ENCODE measurements at places on chromosomes 1 and 21.

DNA sequence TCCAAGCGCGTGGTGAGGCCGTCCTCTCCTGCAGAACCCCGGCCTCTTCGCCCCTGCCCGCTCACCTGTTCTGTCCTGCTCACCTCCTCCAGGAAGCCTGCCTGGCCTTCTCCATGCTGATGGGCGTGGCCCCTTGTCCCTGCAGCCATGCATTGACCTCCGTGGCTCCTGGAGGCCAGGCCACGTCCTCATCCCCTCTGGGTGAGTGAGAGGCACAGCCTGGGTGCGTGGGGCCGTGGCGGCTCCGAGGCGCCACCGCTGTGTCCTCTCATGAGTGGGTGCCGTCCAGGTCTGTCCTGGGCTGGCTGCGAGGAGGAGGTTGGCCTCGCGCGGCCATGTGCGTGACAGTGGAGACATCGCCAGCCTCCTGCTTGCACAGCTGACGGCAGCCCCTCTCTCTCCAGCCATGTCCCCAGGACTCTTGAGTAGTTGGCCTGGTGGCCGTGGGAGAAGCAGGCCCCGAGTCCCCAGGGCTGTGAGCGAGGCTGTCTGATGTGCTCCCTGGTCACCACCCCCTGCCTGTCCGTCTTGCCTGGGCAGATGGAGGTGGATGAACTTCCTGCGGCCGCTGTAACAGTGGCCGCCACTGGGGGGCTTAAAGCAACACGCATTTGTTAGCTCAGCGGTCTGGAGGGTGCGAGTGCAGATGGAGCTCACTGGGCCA, 58.1 kb downstream of the PRKCZ start:
- no peaks in the 10 kb centered on the region for H3K4me1 ChIP-seq
- H3K27ac ChIP-seq, result no peak overlapping the region
- no peaks in the 10 kb centered on the region for H3K36me3 ChIP-seq
- H3K4me3 ChIP-seq, result no peak overlapping the region
- H3K27me3 ChIP-seq, result peaks cover 3% of the 10 kb centered on the region

GRCh38 chr1:178151831-178152230, 57.9 kb downstream of the RASAL2 start:
- H3K36me3 ChIP-seq, result no peaks in the 10 kb centered on the region
- peaks cover 9% of the 10 kb centered on the region for H3K4me1 ChIP-seq
- peak overlapping the region; percentile 46 for H3K27ac ChIP-seq
- no peak for DNase-seq
- H3K4me3 ChIP-seq, result no peak overlapping the region
- peaks cover 3% of the 10 kb centered on the region for H3K27me3 ChIP-seq

DNA sequence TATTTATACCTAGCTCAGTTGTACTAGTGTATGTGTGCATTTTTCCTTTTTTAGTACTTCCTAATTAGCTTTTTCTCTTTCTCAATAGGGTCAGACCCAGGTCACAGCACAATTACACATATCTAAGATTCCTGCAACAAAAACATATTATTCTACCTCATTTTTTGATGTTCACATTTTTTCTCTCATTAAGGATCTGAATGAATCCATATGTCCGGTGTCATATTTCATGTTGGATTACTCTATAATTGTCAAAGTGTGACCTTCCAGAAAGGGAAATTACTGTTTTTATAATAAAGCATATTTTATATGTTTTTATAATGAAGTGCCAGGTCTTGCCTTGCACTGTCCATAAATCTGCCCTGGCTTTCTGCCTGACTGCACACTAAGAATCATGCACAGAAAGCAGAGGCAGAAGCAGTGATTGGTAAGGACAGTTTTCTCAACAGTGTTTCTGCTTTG, 143.7 kb downstream of the KCNT2 start:
- no peak overlapping the region for H3K4me3 ChIP-seq
- no peaks in the 10 kb centered on the region for H3K36me3 ChIP-seq
- no peak overlapping the region for H3K27ac ChIP-seq
- DNase-seq, result no peak
- H3K27me3 ChIP-seq, result no peaks in the 10 kb centered on the region

GRCh38 chr1:205612556-205612955, 19.3 kb downstream of the ELK4 start:
- peaks cover 28% of the 10 kb centered on the region for H3K36me3 ChIP-seq
- no peak overlapping the region for H3K4me3 ChIP-seq

DNA sequence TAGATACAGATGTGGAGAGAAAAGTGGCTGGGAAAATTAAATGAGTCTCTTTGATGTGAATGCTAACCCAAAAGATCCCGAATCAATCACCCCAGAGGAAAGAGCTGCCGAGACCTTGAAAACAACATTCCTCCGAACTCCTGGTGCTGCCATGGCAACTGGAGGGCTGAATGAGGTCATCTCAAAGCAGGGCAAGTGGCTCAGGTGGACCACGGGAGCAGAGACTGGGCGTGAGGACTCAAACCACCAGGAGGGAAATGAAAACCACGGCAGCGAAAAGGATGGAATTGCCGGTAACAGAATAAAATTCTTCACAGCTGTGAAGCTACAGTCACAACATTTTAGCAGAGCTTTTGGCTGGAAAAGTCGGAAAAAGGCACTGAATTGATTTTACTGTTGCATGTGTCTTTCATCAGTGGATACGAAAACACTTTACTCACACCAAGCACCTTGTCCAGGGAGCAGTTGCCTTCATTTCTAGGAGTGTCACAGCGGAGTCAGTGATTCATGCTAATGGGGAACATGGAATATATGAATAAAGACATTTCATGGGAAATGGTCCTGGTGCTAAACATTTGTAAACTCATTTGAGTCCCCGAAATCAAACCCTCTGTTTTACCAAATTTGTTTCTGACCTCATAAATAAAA, 23.2 kb upstream of the BECN2 start:
- no peak overlapping the region for H3K4me3 ChIP-seq
- peak; percentile 43 for DNase-seq
- peaks cover 1% of the 10 kb centered on the region for H3K27me3 ChIP-seq

DNA sequence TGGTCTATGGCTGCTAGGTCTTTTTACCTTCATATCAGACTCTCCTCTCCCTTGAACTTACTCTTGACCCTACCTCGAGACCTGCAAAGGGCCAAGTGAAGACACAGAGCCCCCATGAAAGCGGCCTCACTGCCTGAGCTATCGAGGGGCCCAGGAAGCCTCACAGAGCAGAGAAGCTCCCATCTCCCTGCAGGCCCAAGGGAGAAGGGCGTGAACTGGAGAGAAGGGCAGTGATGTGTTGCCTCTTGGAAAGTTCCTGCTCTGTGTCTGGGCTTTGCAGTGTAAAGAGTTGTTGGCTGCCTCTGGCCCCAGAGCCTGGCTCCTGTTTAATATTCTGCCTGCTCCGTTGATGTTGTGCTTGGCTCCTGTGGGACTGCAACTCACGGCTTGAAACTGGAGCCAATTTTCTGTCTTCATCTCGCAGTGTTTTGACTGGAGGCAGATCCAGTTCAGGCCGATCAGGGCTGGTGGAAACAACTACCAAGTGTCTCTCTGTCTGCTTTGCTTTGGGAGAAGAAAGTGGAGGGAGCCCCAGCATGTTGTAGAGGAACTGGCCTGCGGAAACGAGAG, 4.3 kb downstream of the SERTAD4 start:
- H3K36me3 ChIP-seq, result no peaks in the 10 kb centered on the region
- H3K27me3 ChIP-seq, result peaks cover 2% of the 10 kb centered on the region
- H3K27ac ChIP-seq, result no peak overlapping the region

DNA sequence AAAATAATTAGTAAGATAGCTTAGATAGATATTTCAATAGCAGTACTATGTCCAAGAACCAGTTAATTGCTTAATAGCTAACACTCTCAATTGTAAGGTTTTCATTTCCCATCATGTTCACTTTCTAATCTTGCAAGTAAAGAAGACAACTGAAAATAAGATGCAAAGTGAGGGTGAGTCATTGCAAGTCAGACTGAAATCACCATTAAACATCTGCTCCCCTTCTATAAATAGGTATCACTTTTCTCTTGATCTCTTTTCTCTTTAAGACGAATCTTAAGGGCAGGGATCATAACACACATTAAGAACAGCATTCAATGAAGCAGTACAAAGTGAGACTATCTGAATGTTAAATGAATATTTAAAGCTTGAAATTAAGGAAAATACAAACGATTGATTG, 40.4 kb downstream of the UBR4 start:
- H3K27me3 ChIP-seq, result no peaks in the 10 kb centered on the region
- no peak for DNase-seq
- H3K4me3 ChIP-seq, result no peak overlapping the region
- H3K27ac ChIP-seq, result no peak overlapping the region

DNA sequence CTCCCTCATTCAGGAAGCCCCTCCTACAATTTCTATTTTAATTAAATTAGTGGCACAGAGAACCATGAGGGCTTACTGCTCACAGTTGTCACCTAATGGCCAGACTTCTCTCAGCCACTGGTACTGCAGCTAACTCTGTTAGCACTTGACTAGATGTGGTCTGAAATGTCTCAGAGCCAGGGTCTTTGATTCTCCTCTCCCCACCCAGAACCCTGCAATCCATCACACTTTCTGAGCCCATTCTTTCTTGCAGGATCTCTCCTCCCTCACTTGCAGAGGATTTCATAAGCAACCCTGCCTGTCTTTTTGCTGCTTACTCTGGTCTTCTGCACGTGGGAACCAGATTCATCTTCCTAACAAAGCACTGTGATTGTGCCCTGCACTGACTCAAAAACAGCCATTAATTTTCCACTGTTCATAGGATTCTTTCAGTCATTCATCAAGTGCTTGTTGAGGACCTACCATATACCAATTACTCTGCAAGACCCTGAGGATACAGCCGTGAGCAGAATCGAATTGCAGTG, 108.4 kb downstream of the EDEM3 start:
- H3K4me1 ChIP-seq, result no peaks in the 10 kb centered on the region
- no peak overlapping the region for H3K4me3 ChIP-seq
- no peak overlapping the region for H3K27ac ChIP-seq
- DNase-seq, result no peak
- peaks cover 1% of the 10 kb centered on the region for H3K27me3 ChIP-seq

DNA sequence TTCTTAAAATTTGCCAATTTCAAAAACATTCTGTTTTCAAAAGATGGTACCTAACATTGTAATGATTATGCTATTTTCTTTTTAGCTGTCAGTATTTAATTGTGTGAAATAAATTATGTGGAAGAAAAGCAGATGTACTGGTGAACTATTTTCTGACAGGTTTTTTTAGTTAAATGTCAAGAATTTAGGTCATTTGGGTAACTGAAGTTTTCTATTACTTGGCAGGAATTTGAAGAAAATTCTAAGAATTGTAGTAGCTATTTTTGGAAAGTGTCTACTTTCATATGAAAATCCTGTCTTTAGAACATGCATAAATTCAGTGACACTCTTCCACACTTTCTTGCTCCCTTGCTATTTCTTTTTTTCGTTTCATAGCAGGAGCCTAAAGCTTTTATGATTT, 28.5 kb upstream of the PTPRC start:
- no peak overlapping the region for H3K27ac ChIP-seq
- H3K4me1 ChIP-seq, result peaks cover 5% of the 10 kb centered on the region
- no peak overlapping the region for H3K4me3 ChIP-seq
- no peak for DNase-seq
- H3K36me3 ChIP-seq, result no peaks in the 10 kb centered on the region

- H3K4me1 ChIP-seq, result peaks cover 7% of the 10 kb centered on the region
- no peak overlapping the region for H3K27ac ChIP-seq
- H3K36me3 ChIP-seq, result no peaks in the 10 kb centered on the region
- no peak for DNase-seq
- H3K4me3 ChIP-seq, result no peak overlapping the region
These were observed 12.2 kb upstream of the CDK18 start for GRCh38 chr1:205492201-205492667.

- no peaks in the 10 kb centered on the region for H3K36me3 ChIP-seq
- DNase-seq, result no peak
- H3K4me3 ChIP-seq, result no peak overlapping the region
- no peak overlapping the region for H3K27ac ChIP-seq
- no peaks in the 10 kb centered on the region for H3K27me3 ChIP-seq
These were observed 66.6 kb upstream of the ADAMTS5 start for GRCh38 chr21:27033471-27033870.

DNA sequence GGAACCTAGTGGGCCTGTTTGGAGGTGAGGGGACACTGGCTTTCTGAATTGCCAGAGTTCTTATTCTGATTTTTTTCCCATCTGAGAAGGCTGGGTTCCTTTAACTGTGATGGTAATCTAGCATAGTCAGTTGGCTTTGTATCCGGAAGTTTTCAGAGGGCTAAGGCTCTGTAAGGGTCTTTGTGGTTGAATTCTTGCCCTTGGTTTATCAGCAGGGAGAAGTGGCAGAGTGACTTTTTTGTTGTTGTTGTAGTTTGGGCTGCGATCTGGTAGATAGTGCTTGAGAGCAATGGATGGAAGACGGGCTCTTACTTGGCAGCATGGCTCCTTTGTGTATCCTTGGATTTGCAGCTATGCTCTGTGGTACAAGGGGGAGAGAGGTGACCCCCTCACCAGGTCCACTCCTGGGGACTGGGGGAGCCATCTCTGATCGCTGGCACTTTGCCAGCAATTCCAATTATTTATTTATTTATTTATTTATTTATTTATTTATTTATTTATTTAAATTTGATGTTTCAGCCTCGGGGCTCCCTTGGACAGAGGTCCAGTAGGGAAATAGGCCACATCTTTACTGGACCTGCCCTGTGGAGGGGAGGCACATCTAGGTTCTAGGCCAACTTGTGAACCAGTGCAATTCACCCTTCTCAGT, 18.5 kb downstream of the TCP10L start:
- no peak overlapping the region for H3K27ac ChIP-seq
- H3K4me3 ChIP-seq, result no peak overlapping the region
- peaks cover 3% of the 10 kb centered on the region for H3K4me1 ChIP-seq
- no peaks in the 10 kb centered on the region for H3K27me3 ChIP-seq

DNA sequence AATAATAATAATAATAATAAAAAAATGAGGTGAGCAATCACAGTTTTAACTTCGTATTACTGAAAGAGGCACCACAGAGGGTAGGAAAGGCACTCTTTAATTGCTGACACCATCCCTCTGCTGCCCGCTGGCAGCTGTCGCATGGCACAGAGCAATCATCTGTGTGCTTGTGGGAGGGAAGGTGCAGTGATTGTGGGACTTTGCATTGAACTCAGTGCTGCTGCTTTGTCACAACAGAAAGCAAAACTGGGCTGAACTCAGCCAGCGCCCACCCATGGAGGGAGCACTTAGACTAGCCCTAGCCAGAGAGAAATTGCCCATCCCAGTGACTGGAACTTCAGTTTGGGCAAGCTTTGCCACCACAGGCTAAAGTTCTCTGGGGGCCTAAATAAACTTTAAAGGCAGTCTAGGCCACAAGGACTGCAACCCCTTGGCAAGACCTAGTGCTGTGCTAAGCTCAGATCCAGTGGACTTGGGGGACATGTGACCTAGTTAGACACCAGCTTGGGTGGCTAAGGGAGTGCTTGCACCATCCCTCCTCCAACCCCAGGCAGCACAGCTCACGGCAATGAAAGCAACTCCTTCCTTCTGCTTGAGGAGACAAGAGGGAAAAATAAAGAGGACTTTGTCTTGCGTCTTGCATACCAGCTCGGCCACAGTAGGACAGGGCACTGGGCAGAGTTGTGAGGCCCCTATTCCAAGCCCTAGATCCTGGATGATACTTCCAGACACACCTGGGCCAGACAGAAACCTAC, 59.3 kb downstream of the WDR4 start:
- H3K27me3 ChIP-seq, result peaks cover 4% of the 10 kb centered on the region
- no peak for DNase-seq
- H3K4me1 ChIP-seq, result no peaks in the 10 kb centered on the region
- no peak overlapping the region for H3K27ac ChIP-seq
- H3K4me3 ChIP-seq, result no peak overlapping the region
- H3K36me3 ChIP-seq, result peaks cover 4% of the 10 kb centered on the region

- DNase-seq, result no peak
- no peaks in the 10 kb centered on the region for H3K36me3 ChIP-seq
- H3K27ac ChIP-seq, result no peak overlapping the region
- H3K4me3 ChIP-seq, result no peak overlapping the region
- no peaks in the 10 kb centered on the region for H3K27me3 ChIP-seq
These were observed 251.7 kb downstream of the BRINP3 start for GRCh38 chr1:190226006-190226405.

Data from endothelial cell (in vitro differentiated cells).